ENCODE measurements at places on chromosomes 7 and 10.
A peak's percentile ranks its signal among the peaks of the same experiment; 100 is the strongest.

- DNase-seq: peak; percentile 39
Observed at GRCh38 chr10:124650820-124651401, 93.3 kb downstream of the FAM53B start.

DNA sequence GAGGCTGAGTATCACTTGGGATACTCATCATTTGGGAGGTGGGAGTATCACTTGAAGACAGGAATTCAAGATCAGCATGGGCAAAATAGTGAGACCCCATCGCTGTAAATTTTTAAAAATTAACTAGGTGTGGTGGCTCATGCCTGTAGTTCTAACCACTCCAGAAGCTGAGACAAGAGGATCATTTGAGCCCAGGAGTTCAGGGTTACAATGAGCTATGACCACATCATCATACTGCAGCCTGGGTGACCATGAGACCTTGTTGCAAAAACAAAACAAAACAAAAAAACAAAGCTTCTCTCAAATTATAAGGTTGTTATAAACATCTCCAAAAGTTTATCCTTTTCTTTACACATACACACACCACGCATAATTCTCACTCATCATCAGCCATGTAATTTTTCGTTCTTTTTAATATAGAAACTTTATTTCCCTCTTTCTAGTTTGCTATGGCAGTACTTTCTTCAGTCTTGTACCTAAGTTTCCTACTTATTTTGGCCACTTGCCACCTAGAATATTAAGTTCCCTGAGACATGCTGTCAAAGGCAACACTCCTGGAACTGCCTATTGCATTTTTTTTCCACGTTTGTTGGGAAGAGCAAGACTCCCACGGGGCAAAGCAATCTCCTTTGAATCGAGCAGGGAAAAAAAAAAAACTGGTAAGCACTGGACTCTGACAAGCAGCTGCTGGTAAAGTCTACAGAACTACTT is 37.1 kb downstream of the SKIDA1 start:
- no peak for DNase-seq

DNA sequence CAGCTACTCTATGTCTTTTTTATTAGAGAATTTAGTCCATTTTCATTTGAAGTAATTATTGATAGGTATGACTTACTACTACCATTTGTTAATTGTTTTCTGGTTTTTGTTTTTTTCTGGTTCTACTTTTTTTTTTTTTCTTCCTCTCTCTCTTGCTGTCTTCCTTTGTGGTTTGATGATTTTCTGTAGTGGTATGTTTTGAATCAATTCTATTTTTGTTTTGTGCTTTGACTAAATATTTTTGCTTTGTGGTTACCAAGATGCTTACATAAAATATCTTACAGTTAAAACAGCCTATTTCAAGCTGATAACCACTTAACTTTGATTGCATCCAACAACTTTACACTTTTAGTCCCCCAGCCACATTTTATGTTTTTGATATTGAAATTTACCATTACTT is 3.3 kb upstream of the OR2F2 start:
- no peak for DNase-seq

DNA sequence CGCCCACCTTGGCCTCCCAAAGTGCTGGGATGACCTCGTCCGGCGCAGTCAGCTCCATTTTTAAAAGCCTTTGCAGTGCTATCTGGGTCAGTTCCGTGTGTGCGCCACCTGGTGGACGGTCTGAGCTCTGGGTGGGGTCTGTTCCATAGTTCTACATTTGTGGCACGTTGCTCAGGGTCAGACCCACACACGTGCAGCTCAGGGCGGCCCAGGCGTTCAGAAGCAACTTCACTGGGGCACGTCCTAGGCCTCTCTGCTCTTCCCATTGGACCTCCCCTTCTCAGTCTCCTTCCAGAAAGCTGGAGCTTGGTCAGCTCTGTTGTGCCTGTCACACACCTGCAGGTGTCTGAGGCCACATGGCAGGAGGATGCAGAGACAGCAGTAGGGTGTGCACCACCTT is 137.9 kb downstream of the DNAJB6 start:
- DNase-seq: no peak

DNA sequence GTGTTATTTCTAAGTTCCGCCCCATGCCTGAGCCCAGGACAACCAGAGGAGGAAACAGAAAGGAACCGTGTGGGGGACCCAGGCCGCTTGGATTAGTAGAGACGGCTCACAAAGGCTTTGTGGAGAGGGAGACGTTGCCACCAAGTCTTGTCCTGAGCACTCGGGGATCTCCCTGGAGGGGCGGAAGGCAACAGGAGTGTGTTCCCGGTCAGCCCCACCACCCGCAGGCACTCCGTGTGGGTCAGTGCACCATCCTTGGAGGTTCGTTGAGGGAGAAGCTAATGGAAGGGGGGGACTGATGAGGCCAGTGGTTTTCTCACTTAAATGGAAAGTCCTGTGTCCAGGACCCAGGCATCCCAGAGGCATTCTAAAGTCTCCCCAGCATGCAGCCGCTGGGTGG is 26.7 kb upstream of the EN2 start:
- no peak for DNase-seq

DNA sequence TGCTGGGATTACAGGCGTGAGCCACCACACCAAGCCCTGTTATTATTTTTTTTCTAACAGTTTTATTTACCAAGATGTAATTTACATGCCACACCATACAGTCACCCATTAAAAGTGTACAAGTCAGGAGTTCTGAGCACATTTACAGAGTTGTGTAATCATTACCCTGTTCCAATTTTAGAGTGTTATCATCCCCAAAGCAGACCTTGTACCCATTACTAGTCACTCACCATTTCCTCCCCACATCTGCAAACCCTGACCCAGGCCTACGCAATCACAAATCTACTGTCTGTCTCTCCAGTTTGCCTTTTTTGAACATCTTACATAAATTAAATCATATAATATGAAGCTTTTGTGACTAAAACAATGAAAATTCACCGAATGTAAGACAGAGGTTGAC is 402.9 kb upstream of the FOXK1 start:
- no peak for DNase-seq

DNA sequence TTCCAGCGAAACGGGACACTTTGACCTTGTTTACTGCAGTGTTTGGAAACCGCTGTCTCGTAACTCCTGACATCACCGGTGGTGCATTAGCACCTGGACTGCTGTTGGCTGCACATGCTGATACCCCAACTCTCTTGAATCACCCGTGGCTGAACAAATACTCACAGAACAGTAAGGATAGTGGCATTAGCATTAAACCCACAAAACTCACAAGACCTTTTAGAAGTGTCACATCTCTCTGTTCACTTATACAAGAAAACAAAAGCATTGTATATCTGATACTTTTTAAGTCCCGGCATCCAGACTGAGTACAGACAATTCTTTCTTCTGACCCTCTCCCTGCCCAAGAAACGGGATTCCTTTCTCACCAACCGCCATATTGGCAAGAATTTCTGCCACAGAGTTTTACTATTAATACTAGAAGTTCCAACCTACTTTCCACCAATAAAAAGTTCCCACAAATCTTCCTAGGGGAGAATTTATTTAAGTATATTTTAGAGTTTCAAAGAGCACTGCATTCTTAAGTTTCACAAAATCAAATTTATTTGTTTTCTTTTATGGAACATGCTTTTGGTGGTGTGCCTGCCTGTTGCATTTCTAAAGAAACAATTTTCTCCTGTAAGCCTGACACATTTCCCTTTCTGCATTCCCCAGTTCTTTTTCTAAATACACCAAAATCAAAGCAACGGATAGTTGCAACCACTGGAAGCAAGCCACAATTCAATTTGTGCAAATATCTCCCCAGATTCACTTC is 208.4 kb upstream of the KLF14 start:
- no peak for DNase-seq

- DNase-seq: no peak
Observed at GRCh38 chr7:6015917-6016652, 7.0 kb downstream of the AIMP2 start.
